Stimulated activated CD4-positive, alpha-beta T cell treated with anti-CD3 and anti-CD28 coated beads, Interleukin-15, amount 100 ng/mL, for 1 hour (primary cell): ENCODE measurements at places on chromosomes 2 and 18.

DNA sequence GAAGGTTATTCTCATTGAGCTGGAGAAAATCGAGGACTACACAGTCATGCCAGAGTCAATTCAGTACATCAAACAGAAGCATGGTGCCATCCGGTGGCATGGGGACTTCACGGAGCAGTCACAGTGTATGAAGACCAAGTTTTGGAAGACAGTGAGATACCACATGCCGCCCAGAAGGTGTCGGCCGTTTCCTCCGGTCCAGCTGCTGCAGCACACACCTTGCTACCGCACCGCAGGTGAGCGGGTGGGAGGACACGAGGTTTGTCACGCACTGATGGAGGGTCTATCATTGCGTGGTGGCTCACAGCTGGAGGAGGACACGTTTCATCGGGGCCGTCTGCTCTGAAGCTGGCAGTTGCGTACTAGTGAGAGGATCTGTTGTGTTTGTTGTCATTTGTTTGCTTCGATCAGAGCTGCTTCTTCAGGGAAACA lies 48.2 kb downstream of the IL1RL2 start:
- no peak for DNase-seq

- no peak for DNase-seq
Observed at GRCh38 chr2:237282568-237283128, 131.3 kb downstream of the COL6A3 start.

- DNase-seq, result no peak
Observed at GRCh38 chr18:74679006-74679678, 81.5 kb downstream of the ZNF407 start.

DNA sequence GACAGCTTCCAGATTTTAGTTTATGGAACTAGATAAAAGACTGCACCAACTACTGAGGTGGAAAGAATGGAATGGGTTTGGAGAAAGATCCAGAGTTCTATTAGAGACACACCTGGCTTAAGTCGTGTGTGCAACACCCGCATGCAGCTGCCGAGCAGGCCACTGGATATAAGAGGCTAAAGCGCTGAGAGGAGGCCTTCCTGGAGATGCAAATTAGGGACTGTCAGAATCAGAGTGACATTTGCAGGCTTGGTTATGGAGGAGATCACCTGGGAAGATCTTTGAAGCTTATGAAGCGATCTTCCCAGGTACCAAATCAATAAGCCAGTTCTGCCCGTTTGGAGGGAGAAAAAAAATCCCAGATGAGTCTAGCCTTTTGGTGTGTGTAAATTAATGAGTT lies 30.4 kb upstream of the KLHL29 start:
- DNase-seq, result no peak

DNA sequence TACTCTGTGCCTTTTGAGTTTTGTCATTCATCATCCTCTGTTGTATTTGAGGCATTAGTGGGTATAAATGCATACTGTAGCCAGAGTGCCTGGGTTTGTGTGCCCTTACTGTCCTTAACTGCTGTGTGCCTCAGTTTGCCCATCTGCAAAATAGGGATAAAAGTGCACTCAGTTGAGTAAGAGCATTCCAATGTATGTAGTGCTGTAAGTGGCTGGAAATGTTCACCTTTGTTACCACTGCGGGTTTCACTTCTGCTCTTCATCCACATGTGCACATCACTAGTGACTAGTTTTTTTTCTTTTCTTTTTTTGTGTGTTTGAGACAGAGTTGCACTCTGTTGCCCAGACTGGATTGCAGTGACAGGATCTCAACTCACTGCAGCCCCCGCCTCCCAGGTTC lies 39.9 kb downstream of the PLEKHB2 start:
- DNase-seq, result no peak

DNA sequence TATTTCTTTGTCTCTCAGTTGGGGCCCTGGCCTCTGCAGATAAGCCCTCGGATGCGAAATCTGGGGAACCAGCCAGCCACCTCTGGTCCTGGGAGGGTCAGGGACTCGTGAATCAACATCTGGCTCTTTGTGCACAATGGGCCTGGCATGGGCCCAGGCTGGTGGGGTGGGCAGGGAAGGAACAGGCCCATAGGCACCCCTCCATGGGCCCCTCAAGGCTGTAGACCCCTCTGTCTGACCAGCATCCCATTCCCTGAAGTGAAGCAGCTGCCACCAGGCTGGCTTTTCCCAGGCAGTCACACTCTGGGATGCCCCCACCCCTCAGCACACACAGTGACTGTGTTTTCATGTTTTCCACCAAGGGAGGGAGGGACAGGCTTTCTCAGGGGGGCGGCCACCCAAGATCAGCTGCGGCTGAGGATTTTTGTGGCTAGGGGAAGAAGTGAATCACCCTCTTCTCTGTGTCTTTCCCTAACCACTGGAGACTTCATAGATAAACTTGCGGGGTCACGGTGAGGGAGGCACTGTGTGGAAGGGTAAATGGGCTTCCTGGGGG lies 166.0 kb downstream of the AGAP1 start:
- no peak for DNase-seq

- DNase-seq, result no peak
Observed at GRCh38 chr2:186575302-186575701, 14.6 kb upstream of the ITGAV start.

- DNase-seq, result no peak
Observed at GRCh38 chr18:69889009-69889408, 58.7 kb downstream of the CD226 start.

DNA sequence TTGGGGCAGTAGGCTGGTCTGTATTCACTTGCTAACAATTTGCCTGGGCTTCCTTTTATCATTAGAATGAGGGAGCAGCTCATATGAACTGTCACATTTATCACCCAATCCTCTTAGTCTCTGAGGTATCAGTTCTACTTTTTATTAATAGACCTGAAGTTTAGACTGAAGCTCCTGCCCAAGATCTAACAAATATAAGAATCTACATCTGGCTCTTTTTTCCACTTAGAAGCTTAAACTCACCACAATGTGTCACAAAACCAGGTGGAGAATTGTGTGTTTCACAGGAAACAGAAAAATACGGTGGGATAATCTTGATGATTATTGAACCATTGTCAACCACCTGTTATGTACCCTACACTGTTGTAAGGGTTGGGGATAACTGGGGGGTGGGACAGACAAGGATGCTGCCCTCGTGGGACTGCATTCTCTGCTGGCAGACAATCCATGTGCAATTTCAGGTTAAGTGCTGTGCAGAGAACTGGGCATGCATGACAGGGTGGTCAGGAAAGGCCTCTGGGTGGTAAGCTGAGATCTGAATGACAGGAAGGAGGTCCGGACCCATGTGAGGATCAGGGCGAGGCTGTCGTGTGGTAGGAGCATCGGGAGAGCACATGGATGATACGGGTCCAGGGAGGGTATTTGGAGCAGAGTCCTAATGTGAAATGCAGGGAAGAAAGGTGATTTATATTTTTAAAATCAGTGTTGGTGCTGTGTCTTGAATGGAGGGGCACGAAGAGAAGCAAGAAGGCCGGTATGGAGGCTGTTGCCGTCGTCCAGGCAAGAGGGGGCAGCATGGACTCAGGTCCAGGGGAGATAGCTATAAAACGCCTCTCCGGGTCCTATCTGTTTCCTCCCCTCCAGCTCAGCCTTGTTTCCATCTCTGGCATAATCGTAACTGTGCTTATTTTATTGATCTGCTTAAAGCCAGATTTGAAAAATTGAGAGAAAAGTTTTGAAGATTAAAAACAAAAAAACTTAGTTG lies 17.6 kb downstream of the MYL12B start:
- DNase-seq, result no peak

DNA sequence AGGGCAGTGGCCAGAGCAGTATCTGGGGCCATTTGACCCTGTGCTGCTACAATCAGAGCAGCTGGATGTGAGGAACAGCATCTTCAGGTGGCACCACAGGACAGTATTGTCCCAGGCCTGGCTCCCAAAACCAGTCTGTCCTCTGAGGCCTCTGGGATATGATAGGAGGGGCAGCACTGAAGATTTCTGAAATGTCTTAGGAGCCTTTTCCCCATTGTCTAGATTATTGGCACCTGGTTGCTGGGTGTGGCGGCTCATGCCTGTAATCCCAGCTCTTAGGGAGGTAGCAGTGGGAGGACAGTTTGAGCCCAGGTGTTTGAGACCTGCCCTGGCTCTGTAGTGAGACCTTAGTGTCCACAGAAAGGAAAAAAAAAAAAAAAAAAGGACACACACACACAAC lies 270.6 kb upstream of the FBXO11 start:
- no peak for DNase-seq

- no peak for DNase-seq
Observed at GRCh38 chr2:15842758-15843666, 97.3 kb upstream of the MYCN start.

DNA sequence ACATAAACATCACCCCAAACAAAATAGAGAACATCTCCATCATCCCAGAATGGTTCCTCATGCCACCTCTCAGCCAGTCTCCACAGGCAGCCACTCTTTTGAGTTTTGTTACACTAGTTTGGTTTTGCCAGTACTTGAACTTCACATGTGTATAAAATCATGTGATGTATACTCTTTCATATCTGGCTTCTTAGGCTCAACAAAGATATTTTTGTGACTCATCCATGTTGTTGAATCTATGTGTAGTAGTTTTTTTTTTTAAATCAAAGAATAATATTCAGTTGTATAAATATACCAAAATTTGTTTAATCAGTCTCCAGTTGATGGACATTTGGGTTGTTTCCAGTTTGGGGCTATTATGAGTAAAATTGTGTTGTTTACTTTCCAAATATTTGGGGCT lies 75.9 kb downstream of the PMS1 start:
- DNase-seq, result no peak

DNA sequence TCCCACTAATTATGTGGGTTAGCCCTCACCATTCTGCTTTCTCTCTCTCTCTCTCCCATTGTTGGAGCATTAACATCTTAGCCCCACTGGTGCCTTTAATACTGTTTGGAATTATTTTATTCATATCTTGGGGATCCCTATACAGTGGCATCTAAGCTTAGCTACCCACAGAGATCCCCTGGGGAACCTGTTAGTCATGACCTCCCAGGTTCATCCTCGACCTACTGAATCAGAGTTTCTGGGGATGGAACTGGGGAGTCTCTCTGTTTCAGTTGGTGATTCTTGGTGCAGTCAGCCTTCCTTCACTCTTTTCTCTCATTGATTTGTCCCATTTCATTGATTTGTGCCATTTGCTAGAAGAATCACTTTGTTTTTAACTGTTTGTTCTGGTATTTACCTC lies 137.3 kb downstream of the PLCL1 start:
- no peak for DNase-seq

- DNase-seq, result no peak
Observed at GRCh38 chr2:212052412-212053159, 486.0 kb downstream of the ERBB4 start.

DNA sequence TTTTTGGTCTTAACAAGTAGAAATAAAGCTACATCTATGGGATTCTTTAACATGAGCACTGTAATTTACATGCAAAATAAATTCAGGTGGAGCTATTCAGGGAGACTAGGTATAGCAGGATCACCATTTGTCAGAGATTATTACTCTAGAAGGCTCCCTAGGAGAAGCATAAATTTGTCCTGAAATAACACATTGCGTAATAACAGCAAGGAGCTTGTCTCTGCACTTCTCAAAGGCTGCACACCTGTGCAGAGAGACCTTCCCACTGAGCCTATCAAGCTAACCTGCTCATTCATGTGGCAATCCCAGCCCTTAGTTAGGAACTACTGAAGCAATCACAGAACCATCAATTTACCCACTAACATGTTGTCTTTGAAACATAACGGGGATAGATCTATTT lies 437.4 kb upstream of the MC4R start:
- DNase-seq, result no peak

DNA sequence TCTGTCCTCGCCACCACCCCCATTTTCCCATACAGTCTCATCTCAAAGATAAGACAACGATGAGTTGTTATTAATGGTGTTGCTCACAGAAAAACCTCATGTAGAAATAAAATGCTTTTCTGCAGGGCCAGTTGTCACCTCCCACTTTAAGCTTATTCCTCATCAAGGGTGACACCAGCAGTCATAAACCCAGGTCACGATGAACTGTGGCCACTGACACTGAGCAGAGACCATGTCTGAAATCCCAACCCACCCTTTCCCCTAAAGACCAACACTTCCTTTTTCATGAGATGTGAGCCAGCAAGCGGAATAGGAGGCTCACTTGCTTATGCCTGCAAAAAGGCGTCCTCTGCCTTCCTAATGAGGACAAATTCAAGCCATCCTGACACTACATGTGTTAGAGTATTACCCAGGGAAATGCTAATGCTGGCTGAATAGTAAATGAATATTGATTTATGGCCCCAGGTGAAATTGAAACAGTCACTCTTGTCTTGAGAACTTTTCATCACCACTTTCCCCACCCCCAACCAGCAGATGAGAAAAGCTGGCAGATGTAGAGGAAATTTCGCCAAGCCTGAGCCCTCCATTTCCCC lies 228.4 kb downstream of the MGAT5 start:
- no peak for DNase-seq

GRCh38 chr2:172285760-172286159 lies 141.6 kb upstream of the ITGA6 start:
- DNase-seq, result no peak

DNA sequence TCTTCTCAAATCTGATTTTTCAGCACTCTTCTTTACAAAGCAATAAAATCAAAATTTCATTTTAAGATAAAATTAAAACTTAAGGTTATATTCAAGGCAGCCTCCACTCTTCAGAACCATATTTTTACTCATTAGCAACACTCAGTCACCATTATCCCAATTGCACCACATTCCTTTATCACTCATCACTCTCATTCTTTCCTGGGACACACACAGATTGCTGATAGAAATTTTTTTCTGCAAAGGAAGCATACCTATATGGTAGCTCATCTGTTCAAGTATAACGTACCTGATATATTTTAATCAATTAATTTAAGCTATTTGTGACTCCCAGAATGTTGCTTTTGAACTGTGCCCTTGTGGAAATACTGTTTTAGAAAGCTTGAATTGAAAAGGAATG lies 1559.3 kb upstream of the ZEB2 start:
- DNase-seq, result no peak

DNA sequence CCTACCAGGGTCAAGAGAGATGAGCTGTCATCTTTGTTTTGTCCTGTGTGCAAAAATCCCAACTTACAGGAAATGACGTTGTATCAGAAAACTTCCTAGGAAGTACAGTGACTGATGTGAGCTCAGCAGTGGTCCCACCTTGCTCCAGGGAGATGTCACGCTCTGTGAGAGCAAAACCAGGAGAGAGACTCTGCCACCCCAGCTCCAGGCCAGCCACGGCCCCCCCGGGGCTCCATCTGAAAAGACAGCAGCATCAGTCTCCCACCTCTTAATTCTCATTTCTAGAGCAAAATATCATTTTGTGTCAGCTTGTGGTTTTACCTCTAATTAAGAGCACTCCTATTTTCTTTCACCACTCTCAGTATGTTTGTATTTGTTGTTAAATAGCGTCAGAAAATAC lies 57.5 kb downstream of the MYL12B start:
- no peak for DNase-seq

- no peak for DNase-seq
Observed at GRCh38 chr2:29816651-29817050, 104.7 kb downstream of the ALK start.

DNA sequence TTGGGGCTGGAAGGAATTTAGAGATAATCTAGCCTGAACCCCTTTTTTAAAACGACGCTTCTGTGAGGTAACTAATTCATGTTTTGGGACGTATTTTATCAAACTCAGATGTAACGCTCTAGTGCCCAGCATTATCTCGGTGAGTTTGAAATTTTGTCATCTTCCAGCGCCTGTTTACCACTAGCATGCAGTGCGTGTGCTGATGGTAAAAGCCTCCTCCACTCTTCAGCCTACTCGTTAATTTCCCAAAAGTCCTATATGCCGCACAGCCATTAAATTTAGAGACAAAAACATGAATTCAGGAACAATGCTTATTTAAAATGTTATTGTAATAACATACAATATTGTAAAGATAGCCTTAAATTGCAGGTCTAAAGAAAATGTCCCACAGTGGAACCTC lies 2.8 kb downstream of the ZCCHC2 start:
- no peak for DNase-seq
